Pulmonary artery endothelial cell (primary cell): ENCODE measurements at places on chromosomes 5 and 9. TPM values are rescaled to one million over a fixed set of nuclear protein-coding genes. Genes with fewer than 3 reads are reported as not detected.

C9orf153 gene
- total RNA-seq, result 0.07 and 0.14 TPM in 2 replicates

TMEM174 gene
- total RNA-seq, result 0.07 TPM in 1 of 2 replicates, not detected in the other

TMEM267 gene
- 8.9 and 9.8 TPM in 2 replicates for total RNA-seq

LTC4S gene
- 0.46 and 0.66 TPM in 2 replicates for total RNA-seq

LIX1 gene
- not detected in 2 replicates for total RNA-seq

DNA sequence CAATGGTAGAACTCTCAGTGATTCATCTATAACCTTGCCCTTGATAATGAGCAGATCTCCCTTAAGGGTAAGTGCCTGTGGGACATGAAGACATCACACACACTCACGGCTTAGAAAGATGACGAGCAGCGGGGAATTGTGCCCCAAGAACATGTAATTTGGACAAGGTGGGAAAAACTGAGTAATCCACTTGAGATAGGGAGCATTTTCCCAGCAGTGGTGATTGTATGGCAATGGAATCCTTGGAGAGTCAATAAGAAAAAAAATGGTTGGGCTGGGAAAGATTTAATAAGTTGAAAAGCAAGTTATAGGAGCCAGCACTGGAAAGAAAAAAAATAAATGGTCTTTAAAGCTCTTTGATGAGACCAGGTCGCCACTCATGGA lies 193.1 kb downstream of the GLIS3 start:
- DNase-seq, result no peak

DNA sequence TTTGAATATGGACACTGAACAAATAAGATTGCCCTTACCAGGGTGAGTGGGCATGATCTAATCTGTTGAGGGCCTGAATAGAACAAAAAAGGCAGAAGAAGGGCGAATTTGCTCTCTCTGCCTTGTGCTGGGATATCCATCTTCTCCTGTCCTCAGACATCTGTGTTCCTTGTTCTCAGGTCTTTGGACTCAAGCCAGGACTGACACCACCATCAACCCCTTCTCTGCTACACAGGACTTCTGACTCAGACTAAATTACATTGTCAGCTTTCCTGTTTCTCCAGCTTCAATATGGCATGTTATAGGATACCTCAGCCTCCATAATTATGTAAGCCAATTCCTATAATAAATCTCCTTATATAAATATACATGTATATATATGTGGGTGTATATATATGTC lies 40.8 kb upstream of the SLCO6A1 start:
- DNase-seq, result no peak

DNA sequence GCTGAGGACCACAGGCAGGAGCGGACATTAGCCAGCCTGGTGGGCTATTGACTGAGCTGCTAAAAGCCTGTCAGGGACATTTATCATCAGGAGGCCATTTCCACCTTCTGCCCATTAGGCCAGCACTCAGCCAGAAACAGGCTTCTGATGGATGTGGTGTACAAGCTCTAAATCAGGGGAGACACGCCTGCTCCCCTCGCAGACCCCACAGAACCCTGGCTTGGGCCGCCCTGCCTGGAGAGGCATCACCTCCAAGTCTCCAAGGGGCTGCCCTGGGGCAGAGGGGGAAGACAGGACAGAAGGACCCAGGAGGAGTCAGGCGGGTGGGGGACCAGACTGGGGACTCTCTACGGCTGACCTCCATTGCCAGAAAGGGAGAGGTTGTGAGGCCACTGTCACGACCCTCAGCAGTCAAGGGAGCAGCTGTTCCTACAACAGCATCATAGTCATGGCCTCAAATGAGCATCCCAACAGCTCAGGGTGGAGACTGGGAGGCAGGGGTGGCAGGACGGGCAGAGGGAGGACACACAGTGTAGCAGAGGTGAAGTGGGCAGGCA lies 24.0 kb upstream of the TRIM14 start:
- DNase-seq, result no peak

- DNase-seq, result no peak
Observed at GRCh38 chr5:57063773-57064172, 110.1 kb upstream of the GPBP1 start.
